Dorsolateral prefrontal cortex (tissue), 122 donors: ENCODE measurements at places on chromosomes 1 and 21.

- no peak for DNase-seq
Measured at GRCh38 chr1:55197099-55197498, 18.1 kb downstream of the USP24 start.

DNA sequence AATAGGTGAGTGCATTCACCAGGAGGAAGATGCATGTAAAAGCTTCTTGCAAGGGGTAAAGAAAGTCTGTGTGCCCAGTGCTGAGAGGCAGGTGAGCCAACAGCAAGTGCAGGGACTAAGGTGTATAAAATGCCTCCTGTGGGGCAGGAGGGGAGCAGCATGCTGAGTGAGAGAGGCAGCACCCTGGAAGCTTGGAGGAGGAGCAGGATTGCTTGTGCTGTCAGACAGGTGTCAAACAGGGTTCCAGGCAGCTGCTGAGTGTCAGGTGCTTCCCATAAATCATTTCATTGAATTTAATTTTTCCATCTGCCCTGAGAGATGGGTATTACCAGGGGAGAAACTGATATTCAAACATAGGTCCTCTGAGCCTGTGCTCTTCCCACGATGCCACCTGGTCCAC lies 13.9 kb downstream of the BSND start:
- no peak for DNase-seq

DNA sequence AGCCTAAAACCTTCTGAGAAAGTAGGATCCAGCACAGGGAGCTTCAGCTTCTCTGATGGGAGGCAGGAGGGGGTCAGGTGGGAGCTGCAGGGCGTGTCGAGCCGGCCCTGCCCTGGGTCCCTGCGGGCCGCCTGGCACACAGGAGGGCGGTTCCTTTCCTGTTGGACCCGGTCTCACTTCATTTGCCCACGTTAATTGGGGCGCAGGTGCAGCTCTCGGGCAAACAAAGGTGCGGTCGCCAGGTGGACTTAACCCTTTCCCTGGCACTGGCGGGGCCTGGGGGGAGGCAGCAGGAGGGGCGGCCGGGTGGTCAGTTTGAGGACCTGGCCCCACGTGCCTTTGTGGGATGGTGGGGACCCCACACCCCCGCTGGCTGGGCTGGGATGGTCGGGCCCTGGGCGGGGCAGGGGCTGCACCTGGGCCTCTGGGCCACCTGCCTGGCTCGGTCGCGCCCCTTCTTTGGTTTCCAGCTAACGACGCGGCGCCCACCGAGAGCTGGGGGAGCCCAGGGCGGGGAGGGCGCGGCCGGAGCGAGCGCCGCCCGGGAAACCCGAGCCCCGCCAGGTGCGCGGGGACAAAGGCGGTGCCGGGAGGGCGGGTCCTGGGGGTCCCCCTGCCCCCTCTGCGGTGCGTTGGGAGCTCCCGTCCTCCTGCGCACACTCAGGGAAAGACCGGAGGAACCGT lies 20.8 kb upstream of the C1orf159 start:
- DNase-seq: no peak

DNA sequence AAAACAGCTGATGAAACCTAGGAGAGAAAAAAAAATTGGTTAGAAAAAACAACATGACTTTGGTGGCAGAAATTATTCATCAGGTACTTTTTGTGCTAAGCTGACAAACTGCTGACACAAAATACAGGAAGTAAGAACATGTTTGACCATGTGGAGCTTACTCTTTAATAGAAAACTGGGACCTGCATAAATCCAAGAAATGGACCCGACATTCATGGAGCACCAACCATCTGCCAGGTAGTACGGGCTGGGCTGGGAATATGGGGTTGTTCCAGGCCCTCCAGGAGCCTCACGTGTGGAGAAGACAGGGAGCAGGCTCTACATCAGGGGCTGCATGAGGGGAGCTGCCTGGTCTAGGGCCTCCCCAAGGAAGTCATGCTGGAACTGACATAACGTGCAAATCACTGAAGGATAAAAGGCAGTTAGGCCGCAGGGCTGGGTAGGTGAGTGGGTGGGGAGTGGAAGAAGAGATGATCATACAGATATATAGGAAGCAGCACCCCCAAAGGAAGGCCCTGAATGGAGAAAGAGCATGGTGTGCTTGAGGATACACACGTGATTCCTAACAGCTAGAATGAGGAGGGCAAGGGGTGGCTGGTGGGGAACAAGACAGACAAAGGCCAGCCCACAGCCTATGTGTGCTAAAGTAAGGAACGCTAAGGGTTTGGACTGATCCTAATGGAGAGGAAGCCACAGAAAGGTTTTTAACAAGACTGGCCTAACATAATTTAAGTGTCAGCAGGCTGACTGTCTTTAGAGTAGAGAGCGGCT lies 26.1 kb downstream of the CD58 start:
- no peak for DNase-seq

DNA sequence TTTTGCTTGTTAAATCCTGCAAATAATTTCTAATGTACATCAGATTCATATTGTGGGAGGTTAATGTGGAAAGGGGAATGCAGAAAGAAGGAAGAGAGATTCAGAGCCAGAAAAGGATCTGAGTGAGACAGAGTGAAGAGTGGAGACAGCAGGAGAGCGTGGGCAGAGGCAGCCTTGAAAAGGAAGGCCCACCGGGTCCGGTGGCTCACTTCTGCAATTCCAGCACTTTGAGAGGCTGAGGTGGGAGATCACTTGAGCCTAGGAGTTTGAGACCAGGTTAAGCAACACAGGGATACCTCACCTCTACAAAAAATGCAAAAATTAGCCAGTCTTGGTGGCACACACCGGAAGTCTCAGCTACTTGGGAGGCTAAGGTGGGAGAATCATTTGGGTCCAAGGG lies 222.0 kb upstream of the RAB4A start:
- DNase-seq: no peak

- peak; percentile 33 for DNase-seq
Measured at GRCh38 chr21:35102488-35103371, 53.6 kb upstream of the RUNX1 start.

DNA sequence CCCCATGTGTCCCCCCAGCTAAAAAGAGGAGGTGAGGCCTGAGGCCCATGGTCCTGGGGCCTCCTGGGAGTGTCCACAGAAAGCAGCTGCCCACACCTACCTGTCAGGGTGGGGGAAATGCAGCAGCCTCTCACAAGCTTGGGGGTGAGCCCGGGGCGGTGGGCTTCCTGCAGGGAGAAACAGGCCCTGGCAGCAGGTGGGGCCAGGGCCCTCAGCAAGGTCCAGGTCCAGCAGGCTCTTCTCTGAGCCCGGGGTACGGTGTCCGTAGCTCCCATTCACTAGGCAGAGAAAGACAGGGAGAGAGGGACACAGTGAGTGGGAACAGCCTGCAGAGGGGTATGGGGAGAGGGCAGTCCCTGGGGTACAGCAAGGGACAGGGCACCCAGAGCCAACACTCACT lies 139.0 kb downstream of the GLIS1 start:
- DNase-seq: no peak

- no peak for DNase-seq
Measured at GRCh38 chr1:242854466-242854865, 330.0 kb upstream of the PLD5 start.

GRCh38 chr1:167863921-167864279 lies 50.0 kb downstream of the ADCY10 start:
- DNase-seq: no peak

GRCh38 chr1:84665703-84666317 lies 24.5 kb downstream of the SSX2IP start:
- DNase-seq: no peak

- no peak for DNase-seq
Measured at GRCh38 chr1:82317671-82318070, 516.9 kb downstream of the ADGRL2 start.

- DNase-seq: no peak
Measured at GRCh38 chr1:89363196-89363595, 663 bp upstream of the GBP6 start.

DNA sequence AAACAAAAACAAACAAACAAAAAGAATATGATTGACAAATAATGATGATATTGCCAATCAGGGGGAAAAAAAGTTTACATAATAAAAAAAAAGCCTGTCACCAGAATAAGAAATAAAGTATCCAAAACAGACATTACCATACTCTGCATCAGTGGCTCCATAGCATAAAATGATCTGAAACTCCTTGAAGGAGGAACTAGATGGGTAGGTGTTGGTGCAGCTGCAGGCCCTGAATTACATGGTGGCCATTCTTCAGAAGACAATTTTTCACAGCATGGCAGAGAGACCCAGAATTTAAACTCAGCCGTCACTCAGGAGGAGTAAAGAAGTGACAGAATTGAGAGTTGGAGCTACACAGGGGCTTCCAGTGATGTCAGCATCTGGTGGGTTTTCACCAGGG lies 60.2 kb downstream of the GLUL start:
- DNase-seq: no peak

DNA sequence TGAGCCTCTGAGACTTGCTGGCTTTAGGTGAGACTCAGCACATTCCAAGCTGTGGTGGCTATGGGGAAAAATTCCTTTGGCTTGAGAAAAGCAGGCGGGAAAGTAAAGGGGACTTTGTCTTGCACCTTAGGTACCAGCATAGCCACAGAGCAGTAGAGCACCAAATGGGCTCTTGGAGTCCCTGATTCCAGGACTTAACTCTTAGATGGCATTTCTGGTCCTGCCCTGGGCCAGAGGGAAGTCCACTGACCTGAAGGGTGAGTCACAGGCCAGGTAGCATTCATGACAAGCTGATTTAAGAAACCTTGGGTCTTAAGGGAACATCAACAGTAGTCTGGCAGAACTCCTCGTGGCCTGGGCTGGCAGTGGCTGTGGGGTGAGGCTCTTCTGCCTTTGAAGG lies 344.7 kb downstream of the DUSP10 start:
- DNase-seq: no peak

GRCh38 chr1:186623551-186623950 lies 56.7 kb downstream of the PTGS2 start:
- DNase-seq: no peak

- no peak for DNase-seq
Measured at GRCh38 chr1:183124259-183124658, 61.8 kb upstream of the LAMC2 start.

GRCh38 chr1:22556391-22557104 lies 6.7 kb upstream of the EPHA8 start:
- no peak for DNase-seq

GRCh38 chr1:54081306-54082270 lies 28.2 kb downstream of the TCEANC2 start:
- peak; percentile 62 for DNase-seq
